ENCODE measurements at places on chromosomes 5 and 9.

DNA sequence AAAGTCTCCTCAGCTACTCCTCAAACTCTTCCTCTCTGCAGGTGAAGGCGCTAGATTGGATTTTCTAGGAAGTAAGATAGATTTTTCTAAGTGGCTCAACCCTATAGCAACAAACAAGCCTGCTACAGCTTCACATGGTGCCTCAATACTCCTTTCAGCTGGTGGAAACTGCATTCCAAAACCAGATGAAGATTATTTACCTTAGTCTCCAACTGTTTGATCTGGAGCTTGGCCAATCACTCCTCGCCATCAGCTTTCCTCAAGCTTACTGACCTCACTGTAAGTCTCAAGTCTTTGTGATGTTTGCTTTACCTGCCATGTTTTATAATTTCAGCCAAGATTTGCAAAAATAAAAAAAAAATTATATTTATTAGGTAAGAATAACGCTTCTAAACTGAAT, 622.4 kb downstream of the CHSY3 start:
- no peak for DNase-seq

DNA sequence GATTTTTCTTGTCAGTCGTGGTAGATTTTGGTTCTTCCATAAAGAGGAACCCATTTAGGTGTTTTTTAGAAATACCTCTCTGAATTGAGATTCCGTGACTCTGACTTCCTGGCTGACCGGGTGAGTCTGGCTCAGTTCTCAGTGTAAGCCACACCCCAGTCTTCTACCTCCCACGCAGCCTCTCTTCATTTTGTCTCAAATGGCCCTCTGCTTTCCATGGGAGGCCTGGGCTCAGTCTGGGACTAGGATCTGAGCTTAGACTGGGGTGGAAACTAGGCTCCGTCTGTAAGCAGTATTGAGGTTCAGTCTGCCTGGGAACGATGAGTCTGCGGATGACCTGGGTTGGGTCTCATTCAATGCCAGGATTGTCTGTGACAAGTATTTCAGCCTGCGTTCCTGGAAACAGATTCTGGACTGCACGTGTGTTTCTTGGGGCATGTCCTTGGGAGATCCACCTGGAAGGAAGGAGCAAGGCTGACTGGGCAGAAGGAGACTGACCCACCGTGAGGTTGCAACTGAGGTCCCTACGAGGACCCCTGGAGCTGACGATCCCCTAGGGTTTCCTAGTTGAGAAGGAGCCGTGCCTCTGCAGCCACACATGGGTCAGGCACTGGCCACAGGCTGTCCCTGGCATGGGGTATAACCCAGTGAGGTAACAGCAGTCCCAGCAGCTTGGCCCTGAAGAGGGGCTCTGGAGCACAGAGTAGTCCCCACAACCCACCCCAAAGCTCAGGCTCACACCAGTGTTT, 12.4 kb upstream of the CRB2 start:
- DNase-seq: peak; percentile 65

- no peak for DNase-seq
Measured at GRCh38 chr9:130480673-130481072, 35.9 kb downstream of the ASS1 start.

DNA sequence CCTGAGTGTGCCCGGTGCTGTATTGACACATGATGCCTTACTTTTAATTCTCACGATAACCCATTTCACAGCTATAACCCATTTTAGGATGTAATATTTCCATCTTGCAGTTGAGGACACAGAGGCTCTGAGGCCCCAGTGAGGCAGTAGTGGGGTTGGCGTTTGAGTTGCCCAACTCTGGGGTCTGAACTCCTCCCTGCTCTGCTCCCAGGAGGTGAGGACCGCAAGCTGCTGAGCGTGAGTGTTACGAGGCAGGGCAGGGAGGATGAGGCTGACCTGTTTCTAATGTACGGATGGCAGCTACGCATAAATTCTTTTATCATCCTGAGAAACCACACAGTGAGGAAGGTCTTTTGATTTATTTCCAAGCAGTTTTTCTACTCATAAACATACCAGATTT, 11.4 kb downstream of the LRRC8A start:
- DNase-seq: no peak

- no peak for DNase-seq
Measured at GRCh38 chr9:92807757-92808725, 43.4 kb upstream of the BICD2 start.

- DNase-seq: no peak
Measured at GRCh38 chr5:85671223-85671970, 946.3 kb upstream of the COX7C start.

DNA sequence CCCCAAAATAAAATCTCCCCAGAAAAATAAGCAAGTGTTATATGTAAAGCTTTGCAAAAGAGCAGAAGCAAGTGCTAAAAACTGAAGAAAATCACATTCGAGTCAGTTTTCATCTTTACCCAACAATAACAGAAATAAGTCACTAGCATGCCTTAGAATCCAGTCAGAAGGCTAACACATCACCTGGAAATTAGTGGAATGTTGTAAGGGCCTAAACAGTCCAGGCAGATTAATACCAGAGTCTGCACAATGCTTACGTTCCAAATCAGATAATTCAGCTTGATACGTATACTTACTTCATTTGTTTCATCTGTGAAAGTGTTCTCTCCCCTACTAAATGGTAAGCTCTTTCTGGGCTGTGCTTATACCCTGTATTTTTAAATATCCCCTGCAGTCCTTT, 42.7 kb downstream of the SUSD1 start:
- no peak for DNase-seq

DNA sequence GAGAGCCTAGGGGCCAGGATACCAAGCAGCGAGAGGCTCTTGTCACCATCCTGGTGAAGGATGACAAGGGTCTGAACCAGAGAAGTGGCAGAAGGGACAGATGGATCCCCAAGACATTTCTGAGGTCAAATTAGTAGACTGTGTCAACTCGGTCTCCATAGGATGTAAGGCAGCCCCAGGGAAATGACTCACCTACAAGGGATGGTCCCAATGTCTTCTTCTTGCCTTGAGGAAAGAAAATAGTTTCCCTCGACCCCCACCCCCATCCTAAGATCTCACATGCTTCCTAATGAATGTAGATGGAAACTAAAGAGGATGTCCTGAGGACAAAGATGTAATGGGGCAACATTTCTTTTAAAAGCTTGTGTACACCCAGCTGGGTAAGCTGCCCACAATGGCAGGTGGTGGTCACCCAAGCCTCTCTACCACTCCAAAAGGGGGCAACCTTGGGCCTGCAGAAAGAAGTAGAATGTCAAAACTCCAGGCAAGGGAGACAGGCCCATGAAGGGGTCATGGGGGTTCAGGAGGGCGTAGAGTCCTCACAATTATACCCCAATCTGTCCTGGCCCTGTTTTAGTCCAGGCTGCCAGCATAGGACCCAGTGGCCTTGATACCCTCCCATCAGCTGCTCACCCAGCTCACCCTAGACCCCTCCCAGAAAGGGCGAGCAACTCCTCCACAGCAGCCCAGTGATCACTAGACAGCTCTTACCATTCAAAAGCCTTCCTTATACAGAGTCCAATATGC, 187.4 kb downstream of the ACTL7B start:
- DNase-seq: no peak

- DNase-seq: no peak
Measured at GRCh38 chr5:68381909-68382308, 166.4 kb downstream of the PIK3R1 start.

DNA sequence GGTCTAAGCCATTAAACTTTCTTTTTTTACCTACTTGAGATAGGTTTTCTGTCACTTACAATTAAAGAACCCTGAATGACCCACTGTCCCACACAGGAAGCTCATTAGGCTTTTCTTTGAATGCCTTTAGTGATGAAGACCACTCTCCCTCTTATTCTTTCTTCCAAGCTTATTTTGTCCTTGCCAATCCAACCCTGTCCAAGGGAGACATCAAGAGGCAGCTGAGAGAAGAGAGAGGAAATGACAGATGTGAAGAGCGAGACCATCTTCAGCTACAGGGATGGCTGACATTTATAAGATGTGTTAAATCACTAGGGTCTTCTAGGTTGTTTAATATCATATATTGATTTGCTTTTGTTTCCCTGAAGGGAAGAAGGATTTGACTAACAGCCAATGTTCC, 133.5 kb downstream of the FAM114A2 start:
- DNase-seq: no peak

DNA sequence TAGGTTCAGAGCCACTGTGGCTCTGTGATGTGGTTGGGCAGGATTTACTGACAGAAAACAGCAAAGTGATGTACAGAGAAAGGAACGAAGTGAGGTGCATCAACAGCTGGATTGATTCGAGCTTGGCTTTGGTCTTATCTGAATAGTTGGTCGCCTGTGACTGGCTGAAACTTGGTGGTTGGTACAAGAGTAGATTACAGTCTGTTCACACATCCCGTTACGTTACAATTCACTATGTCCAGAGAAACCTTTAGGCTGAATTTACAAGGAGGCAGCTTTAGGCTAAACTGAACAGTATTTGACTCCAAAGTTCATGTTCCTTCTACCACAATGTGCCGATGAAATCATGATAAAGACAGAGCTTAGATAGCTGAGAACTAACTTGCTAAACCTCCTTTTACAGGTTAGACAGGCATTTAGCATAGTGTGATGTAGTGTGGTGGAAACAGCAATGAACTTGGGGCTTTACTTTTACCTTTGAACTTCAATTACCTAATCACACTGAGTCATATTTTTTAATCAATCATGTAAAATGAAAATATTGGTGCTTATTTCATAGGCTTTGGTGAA, 210.2 kb upstream of the PUM3 start:
- no peak for DNase-seq

- no peak for DNase-seq
Measured at GRCh38 chr5:129511291-129511690, 51.2 kb downstream of the ADAMTS19 start.

DNA sequence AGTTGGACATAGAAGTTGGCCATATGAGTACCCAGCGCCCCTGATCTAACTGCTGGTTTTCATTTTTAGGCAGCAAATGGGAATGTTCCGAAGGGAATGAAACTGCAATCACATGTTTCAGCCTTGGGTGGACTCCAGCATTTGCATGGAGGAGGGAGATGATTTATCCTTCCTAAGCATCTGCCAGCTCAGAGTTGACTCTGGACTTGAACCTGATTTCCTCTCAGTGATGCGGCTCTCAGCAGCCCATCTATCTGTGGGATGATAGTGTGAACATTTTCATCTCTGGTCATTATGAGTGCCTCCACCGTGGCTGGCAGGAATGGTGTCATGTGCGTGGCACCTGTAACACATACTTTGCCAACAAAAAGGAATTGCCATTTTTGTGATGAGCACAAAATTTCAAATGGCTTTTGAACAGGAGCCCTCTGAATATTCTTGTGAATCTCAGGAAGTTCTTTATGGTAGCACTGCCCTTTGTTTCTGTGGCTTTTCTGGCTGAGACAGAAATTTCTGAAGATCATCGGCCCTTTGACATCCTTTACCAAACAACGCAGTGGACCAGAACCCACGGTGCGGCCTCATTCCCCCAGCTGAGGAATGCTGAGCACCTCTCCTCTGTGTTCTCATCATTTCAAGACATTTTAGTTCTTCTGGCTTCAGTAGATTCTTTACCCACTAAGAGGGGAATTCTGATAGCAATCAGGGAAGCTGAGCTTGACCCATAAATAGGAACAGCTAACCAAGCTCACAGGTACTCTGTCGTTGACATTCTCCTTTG, 28.5 kb downstream of the FUBP3 start:
- DNase-seq: no peak

- DNase-seq: no peak
Measured at GRCh38 chr9:129656795-129657390, 8.6 kb upstream of the PRRX2 start.

DNA sequence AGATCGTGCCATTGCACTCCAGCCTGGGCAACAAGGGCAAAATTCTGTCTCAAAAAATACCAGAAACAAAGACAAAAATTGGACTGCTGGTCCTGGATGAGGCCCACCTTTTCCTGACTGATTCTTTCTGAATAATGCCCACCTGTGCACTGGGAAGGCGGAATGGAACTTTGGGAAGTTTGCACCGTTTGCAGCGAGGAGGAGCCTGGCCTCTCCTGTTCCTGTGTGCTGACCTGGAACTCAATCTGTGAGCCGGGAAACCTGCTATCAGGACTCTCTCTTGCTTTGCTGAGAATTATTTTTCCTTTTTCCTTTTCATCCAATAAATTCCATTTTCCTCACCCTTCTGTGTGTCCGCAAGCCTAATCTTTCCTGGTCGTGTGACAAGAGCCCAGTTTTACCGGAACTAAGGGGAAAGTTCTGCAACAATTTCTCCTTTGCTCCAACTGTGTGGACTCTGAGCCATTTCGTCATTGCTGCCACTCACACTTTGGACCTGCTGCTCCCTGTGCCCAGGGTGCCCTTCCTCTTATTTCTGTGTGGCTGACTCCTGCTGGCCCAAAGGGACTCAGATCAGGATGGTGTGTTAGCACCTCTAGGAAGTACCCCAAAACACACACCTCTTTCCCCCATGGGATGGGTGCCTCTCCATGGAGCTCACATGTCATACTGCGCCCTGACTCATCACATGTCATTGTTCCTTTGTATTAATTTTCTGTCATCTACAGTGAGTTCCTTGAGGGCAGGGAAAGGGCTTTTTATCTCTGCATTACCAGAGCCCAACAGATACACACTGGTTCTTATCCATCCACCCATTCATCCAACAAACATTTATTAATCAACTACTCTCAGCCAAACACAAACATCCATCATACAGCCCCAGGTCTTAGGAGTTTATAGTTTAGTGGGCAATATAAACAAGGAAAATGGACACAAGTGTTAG, 4.7 kb upstream of the GLRX start:
- DNase-seq: peak; percentile 71

DNA sequence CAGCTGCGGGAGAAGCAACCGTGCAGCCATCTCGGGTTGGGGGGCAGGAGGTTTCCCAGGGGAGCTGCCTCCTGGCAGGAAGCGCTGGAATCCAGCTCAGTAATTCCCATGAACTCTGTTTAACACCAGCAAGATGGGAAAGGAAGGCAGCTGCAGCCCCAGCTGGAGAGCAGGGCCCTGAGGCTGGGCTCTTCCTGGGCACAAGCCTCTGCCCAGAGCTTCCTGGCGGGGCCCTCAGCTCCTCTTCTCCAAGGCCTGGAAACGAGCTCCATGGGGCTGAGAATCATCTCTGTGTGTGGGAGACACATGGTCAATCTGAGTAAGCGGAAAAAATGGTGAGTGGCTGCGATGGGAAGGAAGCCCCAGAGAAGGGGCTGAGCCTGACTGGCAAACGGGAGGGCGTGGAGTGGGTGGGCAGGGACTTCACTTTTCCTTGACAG, 6.3 kb downstream of the MRPL36 start:
- peak; percentile 48 for DNase-seq

GRCh38 chr9:130042885-130043653, at the start of gene FNBP1:
TSS of gene FNBP1 (minus strand) at chr9:130043189. CDS start at chr9:130042975, 214 bp downstream.
- DNase-seq: peak; percentile 77

Measured in inflammatory macrophage treated with lipopolysaccharide for 1 hour (primary cell).